ENCODE measurements at places on chromosomes 7 and 10.

- no peak for DNase-seq
Observed at GRCh38 chr7:18831419-18831818, 286.0 kb downstream of the TWIST1 start.

GRCh38 chr7:90425376-90425775 is 22.1 kb downstream of the CLDN12 start:
- no peak for DNase-seq

GRCh38 chr7:1992554-1992953 is 240.2 kb downstream of the MAD1L1 start:
- no peak for DNase-seq

DNA sequence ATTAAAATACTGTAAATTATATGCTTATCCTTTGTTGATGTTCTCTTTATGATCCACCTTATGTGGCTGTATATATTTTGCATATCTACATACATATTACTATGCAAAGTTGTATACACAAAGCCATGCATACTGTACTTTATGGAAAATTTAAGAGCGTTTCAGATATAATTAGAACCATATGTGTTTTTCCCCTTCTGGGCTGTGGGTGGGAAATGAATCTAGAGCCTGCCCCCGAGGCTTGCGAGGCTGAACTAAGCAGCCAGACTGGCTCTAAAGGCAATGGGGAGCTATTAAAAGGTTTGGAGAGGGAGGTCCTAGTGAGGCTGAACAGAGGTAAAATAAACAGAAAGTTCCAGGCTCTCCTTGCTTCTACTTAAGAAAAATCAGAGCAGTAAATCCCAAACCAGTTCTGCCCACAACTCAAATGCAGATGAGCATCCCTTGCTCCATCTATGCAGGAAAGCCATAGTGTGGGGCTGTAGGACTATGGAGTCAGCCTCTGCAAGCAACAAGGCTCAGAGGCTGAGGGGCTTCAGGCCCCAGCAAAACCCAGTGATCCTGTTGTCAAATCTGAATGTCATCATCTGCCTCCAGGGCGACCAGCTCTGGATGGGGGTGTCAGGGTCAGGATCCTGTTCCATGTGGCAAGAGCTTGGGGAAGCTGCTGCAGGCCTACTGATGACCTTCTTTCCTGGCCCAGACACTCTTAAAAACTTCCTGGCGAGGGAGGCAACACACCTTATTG is 14.1 kb upstream of the DDIT4 start:
- DNase-seq: no peak

Data from CD4-positive, alpha-beta T cell treated with Interleukin-15 for 1 hour (primary cell).